ENCODE measurements at places on chromosomes 1 and 21.

DNA sequence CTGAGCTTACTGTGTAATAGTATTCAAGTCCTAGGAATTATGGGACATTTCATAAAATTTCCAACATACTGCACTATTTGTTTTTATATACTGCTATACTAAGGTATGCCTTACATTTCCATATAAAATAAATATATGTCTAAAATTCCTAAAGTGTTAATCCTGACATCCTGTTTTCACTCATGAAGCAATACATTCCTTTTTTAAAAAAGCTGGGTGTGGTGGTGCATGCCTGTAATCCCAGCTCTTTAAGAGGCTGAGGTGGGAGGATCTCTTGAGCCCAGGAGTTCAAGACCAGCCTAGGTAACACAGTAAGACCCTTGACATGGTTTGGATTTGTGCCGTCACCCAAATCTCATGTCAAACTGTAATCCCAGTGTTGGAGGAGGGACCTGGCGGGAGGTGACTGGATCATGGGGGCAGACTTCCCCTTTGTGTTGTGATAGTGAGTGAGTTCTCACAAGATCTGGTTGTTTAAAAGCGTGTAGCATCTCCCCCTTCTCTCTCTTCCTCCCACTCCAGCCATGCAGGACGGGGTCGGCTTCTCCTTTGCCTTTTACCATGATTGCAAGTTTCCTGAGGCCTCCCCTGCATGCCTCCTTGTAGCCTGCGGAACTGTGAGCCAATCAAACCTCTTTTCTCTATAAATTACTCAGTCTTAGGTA lies 5.8 kb downstream of the CDC42BPA start:
- no peak for DNase-seq

DNA sequence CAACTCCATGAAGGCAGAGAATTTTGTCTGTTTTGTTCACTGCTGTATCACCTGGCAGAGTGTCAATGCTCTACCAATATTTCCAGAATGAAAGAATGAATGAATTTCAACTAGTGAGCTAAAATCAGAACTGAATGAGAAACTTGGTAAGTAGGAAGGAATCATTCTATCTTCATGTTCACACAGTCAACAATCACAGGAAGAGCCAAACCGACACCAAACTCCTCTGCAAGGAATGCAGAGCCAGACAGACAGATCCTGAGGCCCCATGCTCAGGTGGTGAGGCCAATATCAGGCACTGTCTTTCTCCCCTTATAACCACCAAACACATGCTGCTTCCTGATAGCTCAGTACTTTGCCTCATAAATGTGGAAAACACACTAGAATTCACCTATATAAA lies 139.1 kb downstream of the SLC45A1 start:
- DNase-seq, result no peak

GRCh38 chr1:65310078-65310587 lies 790 bp downstream of the DNAJC6 start:
- DNase-seq, result peak; percentile 76

DNA sequence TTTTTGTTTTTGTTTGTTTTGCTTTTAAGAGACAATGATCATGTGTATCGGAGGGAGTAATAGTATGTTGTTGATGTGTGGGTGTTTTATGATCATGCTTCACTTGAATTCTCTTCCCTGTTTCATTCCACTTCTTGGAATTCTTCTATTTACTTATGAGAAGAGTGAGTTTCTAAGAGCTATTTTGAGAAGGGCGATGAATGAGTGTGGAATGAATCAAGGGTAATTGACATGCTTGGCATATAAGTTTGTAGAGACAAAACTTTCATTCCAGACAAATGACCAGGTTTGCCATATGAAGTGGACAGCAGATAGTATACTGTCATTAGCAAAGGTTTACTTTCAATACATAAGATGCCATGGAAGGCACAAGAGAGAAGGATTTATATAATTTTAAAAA lies 42.3 kb upstream of the PDC start:
- DNase-seq, result no peak

DNA sequence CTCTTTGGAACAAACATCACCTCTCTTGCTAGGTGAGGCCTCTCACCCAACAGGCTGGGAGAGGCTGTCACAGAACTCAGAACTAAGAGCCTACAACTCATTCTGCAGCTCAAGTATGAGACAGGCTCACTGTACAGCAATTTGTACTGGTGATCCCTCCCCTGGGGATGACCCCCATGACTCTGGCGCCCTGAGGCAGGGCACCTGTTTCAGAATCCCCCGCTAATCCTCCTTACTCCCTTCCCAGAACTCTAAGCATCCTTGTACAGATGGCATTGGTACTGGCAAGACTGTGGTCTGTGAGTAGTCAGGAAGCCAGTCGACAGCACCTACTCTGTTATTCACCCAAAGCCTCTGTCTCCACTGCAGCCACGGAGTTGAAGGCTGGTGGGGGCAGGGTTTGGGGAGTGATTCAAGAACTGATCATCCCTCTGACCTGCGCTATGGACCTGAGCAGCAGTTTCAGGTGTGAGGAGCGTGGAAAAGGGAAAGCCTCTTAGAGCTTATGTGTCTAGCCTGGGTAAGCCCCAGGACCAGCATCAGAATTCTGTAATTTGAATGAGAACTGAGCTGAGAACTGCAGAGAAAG lies 655.5 kb downstream of the KIF26B start:
- no peak for DNase-seq

DNA sequence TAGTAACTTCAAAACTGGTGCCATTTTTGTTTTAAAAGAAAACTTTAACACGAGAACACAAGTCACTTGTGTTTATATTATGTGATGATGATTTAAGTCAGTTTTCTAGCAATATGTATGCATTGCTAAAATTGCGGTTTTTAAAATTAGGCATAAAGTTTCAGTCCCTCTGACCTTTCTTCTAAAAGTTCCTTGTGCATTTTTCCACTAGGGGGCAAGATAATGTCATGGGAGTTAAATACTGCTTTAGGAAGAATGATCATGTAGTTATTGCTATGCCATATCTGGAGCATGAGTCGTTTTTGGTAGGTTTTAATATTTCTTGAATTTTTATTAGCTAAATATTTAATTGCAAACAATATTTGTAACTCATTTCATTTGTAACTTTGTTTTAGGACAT lies 10.7 kb downstream of the CDC7 start:
- DNase-seq, result peak; percentile 16

DNA sequence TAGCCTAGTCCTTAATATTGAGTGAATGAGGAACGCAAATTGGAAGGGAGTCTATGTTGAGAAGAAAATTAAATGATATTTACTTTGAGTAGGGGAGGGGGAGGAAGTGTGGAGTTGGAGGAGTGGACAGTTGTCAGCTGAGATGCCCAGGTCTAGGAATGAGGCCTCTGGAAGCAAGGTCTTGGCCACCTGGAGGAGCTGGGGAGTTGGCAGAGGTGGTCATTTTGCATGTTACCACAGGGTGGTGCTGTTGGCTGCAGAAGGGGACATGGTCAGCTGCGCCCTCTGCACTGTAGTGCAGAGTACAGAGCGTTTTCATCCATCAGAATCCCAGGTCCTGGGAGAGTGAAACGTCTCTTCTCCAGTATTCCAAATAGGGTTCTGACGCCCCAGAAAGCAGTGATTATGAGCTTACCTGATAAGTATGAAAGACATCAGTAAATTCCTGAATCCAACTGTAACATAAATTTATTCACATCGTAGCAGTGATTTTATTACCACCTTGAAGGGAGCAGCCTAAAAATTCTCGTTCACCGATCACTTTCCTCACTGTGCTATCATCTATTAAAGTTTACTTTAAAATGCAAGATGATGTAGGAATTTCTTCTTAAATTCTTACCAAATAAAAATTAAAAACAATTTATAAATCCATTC lies 13.8 kb downstream of the PARK7 start:
- DNase-seq, result peak; percentile 47

DNA sequence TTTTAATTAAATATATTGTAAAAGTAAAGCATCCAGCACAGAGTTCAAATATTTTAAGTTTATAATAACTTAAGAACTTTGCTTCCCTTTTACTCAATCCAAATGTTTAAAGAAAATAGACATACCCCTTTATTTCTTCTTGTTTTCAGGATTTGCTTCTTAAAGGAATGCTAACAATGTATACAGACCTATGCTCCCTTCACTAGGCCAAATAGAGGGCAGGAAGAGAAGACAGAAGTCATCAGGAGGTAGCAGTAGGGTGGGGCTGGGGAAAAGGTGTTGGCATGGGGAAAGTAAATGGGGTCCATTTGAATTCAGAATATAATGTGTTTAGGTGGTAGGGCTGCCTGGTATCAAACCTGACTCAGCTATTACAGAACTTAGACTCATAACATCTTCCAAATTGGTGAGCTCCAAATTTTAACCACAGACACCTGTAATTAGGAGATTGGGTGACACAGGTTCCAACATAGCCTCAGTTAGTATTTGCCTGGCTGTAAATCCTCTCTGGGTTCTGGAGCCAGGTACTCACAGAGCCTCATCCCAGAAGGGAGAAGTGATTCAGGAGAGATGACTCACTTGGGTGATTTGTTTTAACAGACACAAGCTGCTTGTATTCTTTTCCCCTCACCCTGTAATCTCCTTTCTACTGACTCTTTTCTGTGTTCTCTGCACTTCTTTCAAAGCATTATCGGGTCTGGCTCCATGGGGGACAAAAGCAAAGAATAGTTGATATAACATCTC lies 60.1 kb upstream of the DUSP10 start:
- DNase-seq, result no peak

GRCh38 chr1:52801011-52801410 lies 41.5 kb upstream of the ZYG11A start:
- DNase-seq, result no peak

DNA sequence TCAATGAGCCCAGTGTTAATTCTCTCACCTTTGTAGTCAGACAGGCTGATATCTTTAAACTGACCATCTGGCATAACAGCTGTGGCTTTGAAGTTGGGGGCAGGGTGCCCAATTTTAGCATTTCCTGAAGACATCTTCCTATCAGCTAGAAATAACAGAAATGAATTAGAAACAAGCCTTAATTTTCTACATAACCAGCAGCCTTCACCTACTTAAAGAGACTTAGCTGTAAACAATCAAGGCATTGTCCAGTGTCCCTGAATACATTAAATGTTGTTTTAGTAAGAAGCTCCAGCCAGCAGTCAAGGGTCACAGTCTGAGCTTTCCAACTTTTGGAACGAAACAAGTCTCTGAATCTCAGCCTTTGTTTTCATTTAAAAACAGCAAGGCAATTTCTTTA lies 2.8 kb downstream of the PRDX1 start:
- DNase-seq, result no peak

GRCh38 chr21:31347435-31348032 lies 3.5 kb upstream of the TIAM1 start:
- DNase-seq, result no peak

DNA sequence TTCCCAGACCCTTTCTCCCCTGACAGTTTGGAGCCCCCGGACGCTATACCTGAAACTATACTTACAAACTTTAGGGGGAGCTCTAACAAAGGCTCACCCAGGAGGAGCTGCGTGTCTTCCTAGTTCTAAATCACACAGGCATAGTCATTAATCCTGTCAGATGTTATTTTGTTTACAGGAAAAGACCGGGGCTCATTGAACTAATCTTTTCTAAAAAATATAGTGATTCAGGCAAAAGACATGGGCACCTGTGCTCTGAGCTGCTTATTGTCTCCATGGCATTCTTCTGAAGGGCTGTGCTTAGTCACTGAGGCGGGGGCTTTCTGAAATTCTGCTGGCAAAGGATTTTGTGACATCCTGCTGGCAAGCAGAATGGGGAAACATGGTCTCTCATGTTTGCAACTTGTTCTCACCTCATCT lies 1577.0 kb downstream of the NCAM2 start:
- no peak for DNase-seq

DNA sequence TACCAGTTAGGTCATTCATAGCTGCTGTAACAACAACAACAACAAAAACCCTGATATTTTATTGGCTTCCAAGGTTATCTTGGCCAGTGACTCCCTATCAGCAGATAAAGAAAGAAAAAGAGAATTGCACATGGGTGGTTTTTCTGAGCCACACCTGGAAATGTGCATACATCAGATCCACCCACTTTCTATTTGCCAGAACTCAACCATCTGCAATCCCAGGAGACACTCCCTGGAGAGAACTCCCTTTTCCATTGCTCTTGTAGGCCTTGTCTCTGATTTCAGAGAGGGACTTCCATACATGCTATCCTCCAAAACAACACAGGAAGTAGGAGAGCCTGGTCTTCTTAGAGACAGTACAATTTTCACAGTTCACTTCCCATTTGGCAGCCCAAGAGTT lies 74.9 kb upstream of the ZC3H11B start:
- DNase-seq, result no peak

DNA sequence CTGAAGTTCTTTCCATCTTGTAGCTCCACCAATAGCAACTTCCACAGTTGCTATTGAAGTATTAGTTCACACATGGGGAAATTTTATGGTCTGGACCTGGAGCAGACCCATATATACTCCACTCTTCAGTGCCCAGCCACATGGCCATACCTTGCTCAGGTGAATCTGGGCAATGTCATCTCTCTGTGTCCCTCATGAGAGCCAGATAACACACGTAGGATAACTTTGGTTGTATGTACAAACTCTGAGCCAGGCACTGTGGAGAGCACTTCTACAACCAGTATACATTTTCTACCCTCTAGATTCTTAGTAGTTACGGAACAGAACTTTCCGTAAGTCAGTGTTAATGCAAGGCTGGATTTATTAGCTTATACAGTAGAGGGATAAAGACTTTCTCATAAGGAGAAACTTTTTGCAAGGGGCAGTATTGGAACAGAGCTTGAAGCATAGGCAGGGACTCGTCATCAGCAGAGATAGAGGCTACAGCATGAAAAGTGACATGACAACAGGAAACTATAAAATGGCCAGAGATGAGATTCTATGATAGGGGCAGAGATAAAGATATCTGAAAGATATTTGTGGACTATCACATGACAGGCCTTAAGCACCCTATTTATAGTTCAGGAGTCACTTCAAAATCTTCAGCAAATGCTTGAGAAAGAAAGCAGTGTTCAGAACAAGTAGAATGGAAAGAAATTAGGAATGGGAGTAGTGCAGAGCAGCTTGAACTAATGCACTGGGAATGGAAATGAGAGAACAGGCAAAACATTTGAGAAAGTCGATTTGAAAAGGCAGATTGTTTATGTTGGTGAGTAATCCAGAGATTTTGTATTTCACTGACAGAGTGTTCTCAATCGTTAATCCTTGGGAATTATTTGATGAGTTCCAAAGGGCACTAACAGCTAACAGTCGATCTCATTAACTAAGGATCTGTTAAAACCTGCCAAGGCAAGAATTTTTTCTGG lies 481.8 kb downstream of the USP25 start:
- no peak for DNase-seq

GRCh38 chr1:24413350-24414163 lies at the start of gene STPG1:
Gene STPG1 (minus strand): TSS chr1:24413782. CDS start chr1:24401388, 12,394 bp downstream.
- DNase-seq, result peak; percentile 89

DNA sequence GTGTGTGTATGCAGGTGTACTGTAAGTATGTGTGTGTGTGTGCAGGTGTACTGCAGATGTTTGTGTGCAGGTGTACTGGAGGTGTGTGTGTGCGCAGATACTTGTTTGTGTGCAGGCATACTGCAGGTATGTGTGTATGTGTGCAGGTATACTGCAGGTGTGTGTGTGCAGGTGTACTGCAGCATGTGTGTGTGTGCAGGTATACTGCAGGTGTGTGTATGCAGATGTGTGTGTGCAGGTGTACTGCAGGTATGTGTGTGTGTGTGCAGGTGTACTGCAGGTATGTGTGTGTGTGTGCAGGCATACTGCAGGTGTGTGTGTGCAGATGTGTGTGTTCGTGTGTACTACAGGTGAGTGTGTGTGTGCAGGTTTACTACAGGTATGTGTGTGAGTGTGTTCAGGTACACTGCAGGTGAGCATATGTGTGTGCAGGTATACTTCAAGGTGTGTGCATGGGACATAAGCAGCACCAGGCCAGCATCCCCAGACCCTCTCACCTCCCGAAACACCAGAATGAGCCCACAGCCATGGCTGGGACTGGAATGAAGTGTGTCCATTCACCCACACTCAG lies 97.5 kb downstream of the DMRTB1 start:
- DNase-seq, result no peak

Measured in DMS79 treated with DMSO at 0.1 percent for 48 hours (cell line).